ENCODE measurements at places on chromosomes 7 and 10. TPM values are rescaled to one million over a fixed set of nuclear protein-coding genes. Genes with fewer than 3 reads are reported as not detected.

DNA sequence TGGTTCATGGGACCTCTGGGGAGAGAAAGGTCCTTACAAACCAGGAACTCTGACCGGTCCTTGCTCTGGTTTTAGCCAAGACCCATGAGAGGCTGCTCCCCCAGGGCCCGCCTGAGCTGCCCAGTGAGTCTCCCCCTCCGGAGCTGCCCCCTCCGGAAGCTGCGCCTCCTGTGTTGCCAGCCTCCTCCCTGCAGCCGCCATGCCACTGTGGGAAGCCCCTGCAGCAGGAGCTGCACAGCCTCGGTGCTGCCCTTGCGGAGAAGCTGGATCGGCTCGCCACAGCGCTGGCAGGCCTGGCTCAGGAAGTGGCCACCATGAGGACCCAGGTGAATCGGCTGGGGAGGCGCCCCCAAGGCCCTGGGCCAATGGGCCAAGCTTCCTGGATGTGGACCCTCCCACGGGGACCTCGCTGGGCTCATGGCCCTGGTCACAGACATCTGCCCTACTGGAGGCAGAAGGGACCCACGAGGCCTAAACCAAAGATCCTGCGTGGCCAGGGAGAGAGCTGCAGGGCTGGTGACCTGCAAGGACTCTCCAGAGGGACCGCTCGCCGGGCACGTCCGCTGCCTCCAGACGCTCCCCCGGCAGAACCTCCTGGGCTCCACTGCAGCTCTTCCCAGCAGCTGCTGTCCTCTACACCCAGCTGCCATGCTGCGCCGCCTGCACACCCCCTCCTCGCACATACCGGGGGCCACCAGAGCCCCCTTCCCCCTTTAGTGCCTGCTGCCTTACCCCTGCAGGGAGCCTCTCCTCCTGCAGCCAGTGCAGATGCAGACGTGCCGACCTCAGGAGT, 40.1 kb downstream of the ZNF467 start:
- DNase-seq = no peak

DNA sequence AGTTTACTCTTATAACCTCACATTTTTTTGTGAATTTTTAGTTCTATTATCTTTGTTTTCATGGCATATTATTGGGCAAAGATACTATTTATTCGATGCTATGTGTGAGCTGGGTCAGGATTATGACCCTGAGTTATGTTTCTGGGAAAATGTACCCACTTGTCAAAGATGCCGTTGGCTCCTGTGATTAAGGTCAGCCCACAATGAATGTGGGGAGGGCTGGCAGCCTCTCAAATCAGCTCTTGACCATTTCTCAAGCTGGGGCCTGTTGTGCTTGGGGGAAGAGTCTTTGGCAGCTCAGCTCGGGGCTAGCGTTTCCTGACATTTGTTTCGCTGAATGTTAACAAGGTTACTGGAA, 97.5 kb downstream of the TCF7L2 start:
- no peak for DNase-seq

DNA sequence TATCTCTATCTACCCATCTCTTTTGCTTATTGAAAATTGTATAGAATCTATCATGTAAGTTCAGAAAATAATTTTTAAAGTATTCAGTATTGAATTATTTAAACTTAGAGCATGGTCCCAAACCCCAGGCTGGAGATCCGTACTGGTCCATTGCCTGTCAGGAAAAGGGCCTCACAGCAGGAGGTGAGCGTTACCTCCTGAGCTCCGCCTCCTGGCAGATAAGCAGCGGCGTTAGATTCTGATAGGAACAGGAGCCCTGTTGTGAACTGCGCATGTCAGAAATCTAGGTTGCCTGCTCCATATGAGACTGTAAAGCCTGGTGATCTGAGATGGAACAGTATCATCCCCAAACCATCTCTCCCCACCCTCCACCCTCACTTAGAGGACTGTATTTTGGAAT, 266.0 kb upstream of the CNTNAP2 start:
- no peak for DNase-seq

GRCh38 chr10:104694074-104694473, 53.0 kb downstream of the SORCS3 start:
- DNase-seq = no peak

DNA sequence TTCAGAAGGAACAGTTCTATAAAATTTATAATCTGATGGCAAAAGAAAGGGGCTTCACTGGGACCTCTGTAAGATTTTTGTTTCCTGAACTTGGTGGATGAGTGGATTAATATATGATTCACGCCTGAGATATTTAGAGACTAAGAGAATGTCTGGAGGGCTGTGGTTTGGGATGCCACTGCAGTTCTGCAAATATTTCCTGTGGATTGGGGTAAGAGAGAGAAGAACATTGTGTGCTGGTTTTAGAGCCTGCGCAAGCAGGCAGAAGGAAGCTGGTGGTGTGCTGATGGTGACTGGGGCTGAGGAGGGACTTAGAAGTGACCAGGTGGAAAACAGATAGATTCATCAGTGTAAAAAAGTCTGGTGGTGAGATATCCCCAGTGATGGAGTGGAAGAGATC, 87.0 kb downstream of the SUGCT start:
- DNase-seq = no peak

GRCh38 chr7:118104812-118105441, 79.0 kb upstream of the LSM8 start:
- DNase-seq = no peak

DNA sequence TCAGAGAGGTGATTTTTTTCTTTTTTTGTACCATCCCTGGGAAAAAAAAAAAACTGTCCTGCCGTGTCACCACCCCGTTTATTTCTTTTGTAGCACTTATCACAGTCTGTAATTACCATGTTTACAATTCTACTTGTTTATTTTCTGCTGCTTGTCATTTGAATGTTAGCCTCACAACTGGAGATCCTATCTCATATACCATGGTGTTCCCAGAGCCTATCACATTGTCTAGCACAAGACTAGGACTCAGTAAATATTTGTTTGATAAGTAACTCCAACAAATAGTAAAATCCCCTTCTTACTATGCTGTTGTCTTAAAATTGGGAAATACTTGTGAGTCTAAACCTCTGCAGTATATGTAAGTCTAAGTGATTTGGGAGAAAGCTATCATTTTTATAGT, 36.0 kb downstream of the MKLN1 start:
- no peak for DNase-seq

GRCh38 chr7:50838675-50839377, 56.1 kb upstream of the GRB10 start:
- no peak for DNase-seq

GRCh38 chr10:70052462-70053217, at the start of gene MACROH2A2:
TSS of gene MACROH2A2 (plus strand) at chr10:70052846. CDS start at chr10:70075659, 22,813 bp downstream.
- peak; percentile 43 for DNase-seq

DNA sequence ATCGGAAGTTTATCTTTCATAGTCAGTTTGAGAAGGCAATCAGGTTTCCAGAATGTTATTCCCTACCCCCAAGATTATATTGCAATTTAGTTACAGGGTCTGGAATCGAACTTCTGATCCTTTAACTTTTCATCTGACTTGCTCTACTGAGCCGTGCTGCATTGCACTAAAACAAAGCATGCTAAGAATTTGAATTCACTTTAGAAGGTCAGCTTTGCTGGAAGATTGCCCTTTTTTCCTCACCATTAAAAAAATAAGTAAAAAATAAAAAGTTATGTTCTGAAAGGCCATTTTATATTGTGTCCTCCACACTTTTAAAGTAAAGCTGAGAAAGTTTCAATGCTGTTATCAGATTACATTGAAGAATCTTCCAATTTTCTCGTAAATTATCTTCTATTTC, 388.8 kb upstream of the PHF14 start:
- DNase-seq = peak; percentile 1

- DNase-seq = no peak
These were observed 94.3 kb downstream of the ZMIZ1 start for GRCh38 chr10:79162861-79163665.

- DNase-seq = no peak
These were observed 324.7 kb upstream of the C7orf33 start for GRCh38 chr7:148265896-148266295.

DNA sequence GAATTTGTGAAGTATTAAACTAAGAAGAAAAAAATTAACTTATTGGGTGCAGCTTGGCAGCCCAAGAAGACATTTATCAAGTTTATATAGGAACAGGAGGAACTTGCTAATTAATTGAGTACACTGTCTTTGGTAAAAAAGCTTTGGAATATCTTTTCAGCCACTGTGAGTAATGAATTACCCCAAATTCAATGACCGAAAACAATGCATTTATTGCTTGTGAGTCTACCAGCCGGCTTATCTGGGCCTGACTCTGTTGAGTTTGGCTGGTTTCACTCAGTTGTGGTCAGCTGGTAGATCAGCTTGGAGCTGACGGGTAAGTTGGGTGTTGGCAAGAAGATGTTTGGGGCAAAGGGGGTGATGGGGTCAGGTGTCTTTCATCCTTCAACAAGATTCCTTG, 11.6 kb downstream of the GNG11 start:
- no peak for DNase-seq

- DNase-seq = no peak
These were observed 255.3 kb downstream of the ELFN1 start for GRCh38 chr7:1925349-1925748.

- no peak for DNase-seq
These were observed 8.1 kb upstream of the PRKG1 start for GRCh38 chr10:51066231-51066630.

DNA sequence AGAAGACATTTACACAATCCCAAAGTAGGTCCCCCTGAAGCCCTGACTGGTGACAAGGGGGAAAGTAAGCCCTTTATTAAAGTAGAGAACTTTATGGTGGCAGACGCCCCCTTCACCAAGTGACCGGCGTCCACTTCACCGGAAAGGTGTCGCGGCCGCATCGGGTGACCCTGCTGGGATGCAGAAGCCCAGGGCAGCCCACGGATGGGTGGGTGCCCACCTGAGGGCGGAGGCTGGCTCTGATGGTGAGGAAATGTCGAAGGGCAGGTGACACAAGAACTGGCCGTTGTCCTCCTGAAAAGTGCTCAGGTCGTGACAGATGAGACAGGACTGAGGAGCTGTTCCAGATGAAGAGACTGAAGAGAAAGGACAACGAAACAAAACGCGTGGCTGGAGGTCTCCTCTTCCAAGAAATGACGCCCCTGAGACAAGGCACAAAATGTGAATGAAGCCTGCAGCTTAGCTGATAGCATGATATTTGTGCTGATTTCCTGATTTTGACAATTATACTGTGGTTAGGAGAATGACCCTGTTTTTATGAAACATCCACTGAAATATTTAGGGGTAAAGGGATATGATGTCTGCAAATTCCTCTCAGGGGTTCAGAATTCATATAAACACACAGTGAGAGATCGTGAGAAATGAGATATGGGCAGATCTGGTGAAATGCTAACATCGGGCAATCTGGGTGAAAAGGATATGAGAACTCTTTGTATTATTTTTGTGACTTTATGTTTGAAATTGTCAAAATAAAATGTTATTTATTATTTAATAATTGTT, 123.9 kb downstream of the PRKAG2 start:
- DNase-seq = no peak

DNA sequence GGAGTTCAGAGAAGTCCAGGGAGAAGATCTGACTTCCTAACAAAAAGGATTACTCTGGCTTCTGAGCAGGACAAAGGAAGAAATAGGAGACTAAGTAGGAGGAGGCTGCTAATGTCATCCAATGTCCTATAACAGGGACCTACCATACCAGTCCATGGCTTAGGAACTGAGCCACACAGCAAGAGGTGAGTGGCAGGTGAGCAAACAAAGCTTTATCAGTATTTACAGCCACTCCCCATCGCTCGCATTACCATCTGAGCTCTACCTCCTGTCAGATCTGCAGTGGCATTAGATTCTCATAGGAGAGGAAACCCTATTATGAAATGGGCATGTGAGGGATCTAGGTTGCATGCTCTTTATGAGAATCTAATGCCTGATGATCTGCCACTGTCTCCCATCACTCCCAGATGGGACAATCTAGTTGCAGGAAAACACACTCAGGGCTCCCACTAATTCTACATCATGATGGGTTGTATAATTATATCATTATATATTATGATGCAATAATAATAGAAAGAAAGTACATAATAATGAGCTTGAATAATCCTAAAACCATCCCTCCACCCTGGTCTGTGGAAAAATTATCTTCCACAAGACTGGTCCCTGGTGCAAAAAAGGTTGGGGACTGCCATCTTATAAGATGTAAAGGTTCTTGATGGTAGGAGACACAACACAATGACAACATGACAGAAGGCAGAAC, 487.4 kb downstream of the PLXDC2 start:
- no peak for DNase-seq

DNA sequence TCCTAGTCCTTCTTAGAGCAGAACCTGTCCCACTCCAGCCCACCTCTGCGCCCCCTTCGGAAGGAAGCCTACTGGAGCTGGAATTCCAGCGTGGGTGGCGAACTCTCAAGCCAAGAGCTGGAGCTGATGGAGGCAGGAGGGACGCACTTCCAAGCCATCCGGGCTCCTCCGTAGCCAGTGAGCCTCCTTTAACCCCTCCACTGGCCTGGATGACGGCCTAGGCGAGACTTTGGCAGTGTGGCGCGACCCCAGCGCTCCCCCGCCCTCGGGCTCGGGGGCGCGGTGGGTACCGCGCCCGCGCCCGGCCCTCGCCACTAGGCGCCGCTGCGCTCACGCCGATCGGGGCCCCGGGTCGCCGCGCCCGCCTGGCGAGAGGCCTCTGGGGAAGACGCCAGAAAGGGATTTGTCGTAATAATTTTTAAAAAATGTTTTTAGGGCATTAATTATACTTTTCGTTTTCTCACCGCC, 5.1 kb upstream of the EMX2 start:
- peak; percentile 70 for DNase-seq

- DNase-seq = no peak
These were observed 52.1 kb upstream of the STK17A start for GRCh38 chr7:43530553-43531410.

DNA sequence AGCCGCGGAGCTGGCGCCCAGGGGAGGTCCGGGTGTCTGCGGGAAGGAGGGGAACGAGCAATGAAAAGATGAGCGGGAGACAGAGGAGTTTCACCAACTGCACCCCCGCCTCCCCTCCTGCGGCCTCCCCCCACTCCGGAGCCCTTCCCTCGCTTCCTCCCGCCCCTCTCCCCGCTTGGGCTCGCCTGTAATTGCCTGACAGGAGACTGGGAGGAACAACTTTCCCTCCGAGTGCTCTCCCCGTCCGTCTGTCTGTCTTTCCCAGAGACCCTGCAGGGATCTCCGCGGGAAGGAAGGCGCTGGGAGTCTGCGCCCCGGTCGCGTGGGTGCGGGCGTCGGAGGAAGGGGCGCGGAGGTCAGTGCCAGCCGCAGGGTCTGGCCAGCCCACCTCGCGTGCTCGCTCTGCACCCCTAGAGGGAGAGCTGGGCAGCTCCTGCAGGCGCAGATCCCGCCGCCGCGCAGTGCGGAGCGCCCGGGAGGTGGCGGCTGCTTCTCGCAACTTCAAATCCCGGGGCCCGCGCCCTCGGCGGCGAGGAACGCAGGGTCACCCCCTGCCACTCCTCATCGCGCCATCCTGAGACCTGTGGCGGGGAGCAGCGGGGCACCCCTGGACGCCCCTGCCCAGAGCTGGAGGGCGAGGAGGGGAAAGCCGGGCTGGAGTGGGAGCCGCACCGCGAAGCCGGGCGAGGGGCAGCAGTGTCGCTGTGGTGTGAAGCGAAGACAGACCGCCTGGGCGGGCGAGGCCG, 511 bp upstream of the NRP1 start:
- DNase-seq = peak; percentile 57

The TMEM184A gene
- polyA plus RNA-seq = 36.8 TPM

The CCDC3 gene
- polyA plus RNA-seq = 11.0 TPM

The VIPR2 gene
- 1.7 TPM for polyA plus RNA-seq

The VSTM4 gene
- polyA plus RNA-seq = 2.1 TPM

The OPN4 gene
- polyA plus RNA-seq = not detected

The KLLN gene
- 0.31 TPM for polyA plus RNA-seq

The MRC1 gene
- 1.9 TPM for polyA plus RNA-seq

The FRMPD2 gene
- not detected for polyA plus RNA-seq

The THNSL1 gene
- 1.2 TPM for polyA plus RNA-seq

The MGAM2 gene
- polyA plus RNA-seq = 0.12 TPM

The RARRES2 gene
- 197 TPM for polyA plus RNA-seq

Measured in stomach (tissue), 19 donors.